ENCODE measurements at places on chromosomes 2 and 18.
A peak's percentile ranks its signal among the peaks of the same experiment; 100 is the strongest.

DNA sequence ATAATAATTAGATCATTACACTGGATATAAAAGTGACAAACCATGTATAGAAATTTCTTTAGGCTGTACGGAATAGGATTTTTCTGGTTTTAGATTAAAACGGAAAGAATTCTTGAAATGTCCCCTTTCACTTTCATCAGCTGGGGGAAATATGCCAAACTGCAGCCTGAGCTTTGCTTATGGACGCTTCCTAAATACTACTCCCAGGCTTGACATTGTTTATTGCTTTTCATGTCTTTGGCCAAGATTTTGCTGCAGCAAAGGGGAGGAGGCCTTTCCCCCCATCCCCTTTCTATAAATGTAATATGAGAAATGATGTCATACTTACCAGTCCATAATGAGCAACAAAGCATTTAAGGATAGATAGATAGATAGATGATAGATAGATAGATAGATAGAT is 158.4 kb downstream of the MAP2 start:
- DNase-seq, result no peak

GRCh38 chr2:176653479-176654443 is 384.5 kb downstream of the MTX2 start:
- peak; percentile 18 for DNase-seq

DNA sequence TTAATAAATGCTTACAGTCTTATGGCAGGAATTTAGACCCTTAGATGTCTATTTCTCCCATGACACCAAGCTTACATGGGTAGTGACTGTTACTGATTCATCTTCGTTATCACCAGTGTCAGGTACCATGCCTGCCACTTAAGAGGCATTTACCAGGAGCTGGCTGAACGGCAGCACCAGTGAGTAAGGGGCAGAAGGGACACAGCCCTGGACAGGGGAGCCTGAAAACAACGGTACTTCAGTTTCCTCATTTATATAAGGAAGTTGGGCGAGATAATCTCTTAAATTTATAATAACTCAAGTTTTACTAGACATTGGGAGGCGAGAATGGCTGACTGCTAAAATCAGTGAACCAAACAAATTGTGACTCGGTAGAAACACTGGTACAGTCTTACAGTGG is 1.2 kb downstream of the COA5 start:
- DNase-seq, result no peak

GRCh38 chr2:133579274-133579673 is 11.0 kb upstream of the NCKAP5 start:
- DNase-seq, result no peak

GRCh38 chr2:106841886-106842645 is 43.9 kb downstream of the ST6GAL2 start:
- DNase-seq, result no peak

DNA sequence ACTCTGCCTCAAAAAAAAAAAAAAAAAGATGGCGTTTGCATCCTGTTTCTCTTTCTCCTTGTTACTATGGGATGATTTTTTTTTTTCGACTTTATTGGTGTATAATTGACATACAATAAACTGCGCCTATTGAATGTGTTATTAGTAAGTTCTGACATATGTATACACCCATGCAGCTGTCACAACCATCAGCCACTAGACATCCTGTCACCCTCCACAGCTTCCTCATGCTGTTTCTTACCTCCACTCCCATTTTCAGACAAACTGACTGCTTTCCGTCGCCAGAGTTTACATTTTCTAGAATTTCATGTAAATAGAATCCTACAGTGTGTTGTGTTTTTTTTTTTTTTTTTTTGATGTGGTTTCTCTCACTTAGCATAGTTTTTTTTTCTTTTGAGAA is 27.9 kb downstream of the RRM2 start:
- DNase-seq, result no peak

- no peak for DNase-seq
Measured at GRCh38 chr2:207395535-207396251, 134.1 kb upstream of the CREB1 start.

GRCh38 chr2:24543252-24543651 is 52.2 kb downstream of the NCOA1 start:
- no peak for DNase-seq

- DNase-seq, result no peak
Measured at GRCh38 chr2:22056621-22057132, 932.9 kb downstream of the TDRD15 start.

DNA sequence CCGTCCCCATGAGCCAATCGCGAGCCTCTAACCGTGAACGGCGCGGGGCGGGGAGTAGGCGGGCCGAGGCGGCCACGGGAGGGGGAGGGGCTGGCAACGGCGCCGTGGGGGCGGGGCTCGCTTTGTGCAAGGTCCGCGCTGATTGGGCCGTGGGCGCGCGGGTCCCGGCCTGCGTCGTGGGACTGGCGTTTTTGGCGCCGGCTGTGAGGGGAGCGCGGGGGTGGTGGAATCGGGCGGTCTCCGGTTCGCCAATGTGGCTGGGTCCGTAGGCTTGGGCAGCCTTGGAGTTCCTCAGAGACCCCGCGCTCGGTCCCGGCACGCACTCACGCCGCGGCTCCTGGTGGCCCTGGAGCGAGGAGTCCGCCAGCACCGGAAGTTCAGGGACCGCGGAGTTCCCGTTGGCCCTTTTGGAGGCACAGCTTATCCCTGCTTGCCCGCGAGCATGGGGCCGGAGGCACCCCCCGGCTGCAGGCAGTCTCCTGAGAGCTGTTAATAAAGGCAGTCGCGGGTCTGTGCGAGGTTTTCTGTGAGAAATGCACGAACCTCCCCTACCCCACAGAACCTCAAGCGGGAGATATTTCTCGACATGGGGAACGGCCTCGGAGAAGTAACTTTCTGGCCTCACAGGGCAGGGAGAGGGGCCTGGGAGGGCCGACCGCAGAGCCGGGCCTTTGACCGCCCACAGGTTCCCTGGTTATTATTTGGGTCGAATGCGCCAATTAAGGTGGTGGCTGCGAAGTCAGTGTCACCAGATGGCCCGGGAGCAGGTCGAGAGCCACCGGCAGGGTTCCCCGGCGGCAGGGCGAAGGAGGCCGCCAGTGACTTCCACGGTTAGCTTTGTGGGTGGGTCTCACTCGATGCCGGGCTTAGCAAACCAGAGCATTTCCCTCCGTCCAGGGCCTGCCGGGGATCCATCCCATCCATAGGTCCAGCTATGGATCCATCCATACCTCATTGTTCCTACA is 574 bp upstream of the NCL start:
- no peak for DNase-seq

DNA sequence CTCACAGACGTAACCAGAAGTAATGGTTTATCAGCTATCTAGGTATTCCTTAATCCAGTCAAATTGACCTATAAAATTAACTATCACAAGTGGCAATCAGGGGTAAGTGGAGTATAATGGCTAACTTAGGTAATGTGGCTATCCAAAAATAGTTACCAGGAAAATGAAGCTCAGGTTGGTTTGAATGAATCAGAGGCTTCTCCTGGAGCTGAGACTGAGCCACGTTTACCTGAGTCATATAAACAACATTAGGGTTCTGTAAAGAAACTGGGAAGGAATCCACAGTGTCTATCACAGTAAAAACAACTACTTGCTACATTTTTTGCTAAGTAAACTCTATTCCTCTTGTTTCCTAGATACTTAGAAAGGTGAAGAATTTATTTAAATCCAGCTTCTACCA is 236.0 kb upstream of the SPHKAP start:
- no peak for DNase-seq

GRCh38 chr18:45833846-45834245 is 8.4 kb downstream of the SIGLEC15 start:
- no peak for DNase-seq

GRCh38 chr2:63093502-63093901 is 42.9 kb downstream of the OTX1 start:
- DNase-seq, result no peak

- DNase-seq, result no peak
Measured at GRCh38 chr2:120453635-120453998, 107.7 kb downstream of the INHBB start.

DNA sequence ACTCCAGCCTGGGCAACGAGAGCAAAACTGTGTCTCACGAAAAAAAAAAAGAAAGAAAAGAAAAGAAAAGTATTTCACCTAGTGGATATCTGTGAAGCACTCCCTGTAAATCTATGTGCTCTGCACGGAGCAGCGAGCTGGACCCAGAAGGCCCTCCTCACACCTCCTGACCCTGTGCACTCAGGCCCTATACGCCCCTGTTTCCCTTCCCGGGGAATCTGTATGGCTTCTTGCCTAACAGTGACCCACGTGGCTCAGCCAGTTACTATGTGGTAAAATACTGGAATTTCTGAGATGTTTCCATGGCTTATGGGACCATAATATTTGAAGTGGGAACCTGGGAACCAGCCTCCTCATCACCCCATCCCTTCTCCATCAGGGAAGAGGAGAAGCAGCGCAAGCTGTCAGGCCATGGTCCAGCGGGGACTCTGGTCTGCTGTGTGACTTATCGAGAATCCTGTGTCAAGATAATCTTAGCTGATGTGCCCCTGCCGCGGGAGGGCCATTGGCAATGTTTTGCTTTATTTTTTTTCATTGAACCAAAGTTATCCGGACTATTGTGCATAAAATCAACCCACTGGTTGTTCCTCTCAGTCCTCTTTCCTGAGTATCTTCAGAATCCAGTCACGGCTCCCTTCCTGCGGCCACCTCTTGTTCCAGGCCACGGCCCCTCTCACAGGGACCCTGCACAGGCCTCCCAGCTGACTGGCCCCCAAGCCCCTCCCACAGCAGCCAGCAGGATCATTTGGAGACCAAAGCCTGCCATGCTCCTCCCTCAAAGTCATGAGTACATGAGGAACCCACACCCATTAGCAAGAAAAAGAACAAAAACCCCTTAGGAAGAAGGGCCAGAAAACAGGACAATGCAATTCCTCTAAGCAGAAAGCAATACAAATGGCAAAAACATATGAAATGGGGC is 30.6 kb downstream of the SDC1 start:
- no peak for DNase-seq

- DNase-seq, result no peak
Measured at GRCh38 chr2:227228061-227228667, 63.7 kb downstream of the COL4A3 start.

DNA sequence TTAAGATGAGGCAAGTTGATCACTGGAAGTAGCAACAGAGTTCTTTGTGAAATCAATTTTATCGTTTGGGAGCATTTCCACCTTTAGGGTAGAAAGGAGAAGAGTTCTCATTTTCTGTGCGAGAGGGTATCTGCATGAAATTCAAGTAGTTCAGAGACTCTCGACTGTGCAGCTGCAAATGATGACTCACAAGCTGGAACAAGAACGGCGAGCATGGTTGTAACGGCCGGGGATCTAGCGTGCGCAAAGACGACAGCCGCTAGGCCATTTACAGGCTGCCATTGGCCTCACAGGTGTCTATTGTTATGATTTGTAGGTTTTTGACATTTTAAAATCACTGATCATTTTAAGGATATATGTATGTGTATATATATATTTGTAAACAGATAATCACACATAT is 5.2 kb downstream of the KLHL29 start:
- no peak for DNase-seq

DNA sequence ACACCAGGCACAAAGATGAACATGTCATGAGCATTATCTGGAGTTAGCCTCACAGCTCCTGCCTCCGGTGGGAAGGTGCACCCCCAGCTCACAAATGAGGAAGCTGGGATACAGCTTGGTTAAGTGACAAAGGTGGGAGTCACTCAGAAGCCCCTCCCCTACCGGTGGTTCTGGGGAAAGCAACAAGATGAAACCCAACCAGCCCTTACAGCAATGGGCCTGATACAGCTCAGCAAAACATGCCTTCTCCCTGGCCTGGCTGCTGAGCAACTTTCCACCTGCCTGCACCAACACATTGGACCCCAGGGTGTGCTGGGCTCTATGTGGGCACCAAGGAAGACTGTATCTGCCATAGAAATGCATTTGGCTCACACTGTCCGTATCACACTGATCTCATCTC is 113.2 kb downstream of the GYPC start:
- DNase-seq, result no peak

GRCh38 chr18:55780586-55781071 is 192.6 kb upstream of the TCF4 start:
- DNase-seq, result no peak

DNA sequence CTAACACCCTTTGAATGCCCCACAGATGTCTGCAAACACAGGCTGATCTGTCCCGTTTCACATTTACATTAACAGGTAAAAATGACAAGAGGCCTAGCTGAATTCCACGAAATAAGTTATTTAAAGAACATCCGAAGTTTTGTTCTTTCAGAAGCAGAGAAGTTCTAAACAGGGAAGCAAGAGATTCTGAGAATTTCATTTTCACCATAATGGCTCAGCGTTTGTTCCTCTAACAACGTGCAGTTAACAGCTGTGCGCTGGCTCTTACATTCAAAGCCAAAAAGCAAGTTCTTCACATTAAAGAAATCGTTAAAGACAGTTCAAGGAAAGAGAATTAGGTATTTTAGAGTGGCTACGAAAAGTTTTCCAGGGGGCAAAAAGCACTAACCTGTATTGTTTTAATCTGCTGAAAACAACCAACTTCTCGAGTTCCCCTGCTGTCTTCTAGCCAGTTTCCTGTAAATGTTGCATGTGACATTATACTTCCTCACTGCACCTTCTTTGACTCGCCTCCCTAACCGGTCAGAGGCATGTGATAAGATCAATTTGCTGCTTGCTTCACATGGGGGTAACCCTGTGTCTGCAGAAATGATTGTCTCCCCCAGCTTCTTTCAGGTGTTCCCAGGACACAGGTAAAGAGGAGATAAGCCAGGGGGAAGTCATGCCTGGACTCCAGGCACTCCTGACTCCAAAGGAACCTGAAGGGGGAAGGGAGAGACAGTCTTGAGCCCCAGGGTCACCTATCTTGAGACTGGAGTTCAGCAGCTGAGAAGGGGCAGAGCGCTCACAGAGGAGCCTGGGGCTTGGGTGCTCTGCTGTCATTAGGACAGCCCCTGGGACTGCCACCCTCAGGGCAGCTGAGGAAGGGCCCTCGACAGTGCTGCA is 36.8 kb upstream of the WIPF1 start:
- no peak for DNase-seq

DNA sequence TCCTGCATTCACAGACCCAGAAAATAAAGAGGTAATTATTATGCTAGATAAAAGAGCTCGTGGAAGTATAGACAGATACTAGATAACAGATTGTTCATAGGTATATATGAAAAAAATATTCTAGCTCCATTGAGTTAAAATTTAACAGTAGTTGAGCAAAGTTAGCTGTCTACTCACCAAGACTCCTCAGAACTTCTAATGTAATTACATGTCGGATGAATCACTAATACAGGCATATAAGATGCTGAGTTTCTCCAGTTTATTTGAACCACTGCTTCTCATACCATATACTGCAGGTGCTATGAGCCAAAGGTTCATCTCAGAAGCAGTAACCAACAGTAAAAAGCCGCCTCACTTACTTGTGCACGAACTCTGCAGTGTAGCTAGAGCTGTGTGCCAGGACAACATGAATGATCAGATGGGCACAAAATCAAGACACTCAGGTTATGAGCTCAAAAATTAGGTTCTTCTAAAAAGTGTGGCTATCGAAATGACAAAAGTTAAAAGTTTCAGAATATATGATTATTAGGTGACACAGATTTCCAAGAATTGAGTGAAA is 373.4 kb downstream of the NCKAP5 start:
- no peak for DNase-seq

GRCh38 chr2:239514754-239515530 is 114.1 kb upstream of the HDAC4 start:
- no peak for DNase-seq

- DNase-seq, result no peak
Measured at GRCh38 chr18:79574938-79575525, 104.6 kb upstream of the CTDP1 start.
